ENCODE measurements at places on chromosomes 5 and 9.

GRCh38 chr5:172858511-172858989 lies 24.5 kb downstream of the ERGIC1 start:
- peak; percentile 95 for DNase-seq

GRCh38 chr9:100129772-100130171 lies 30.7 kb downstream of the INVS start:
- no peak for DNase-seq

DNA sequence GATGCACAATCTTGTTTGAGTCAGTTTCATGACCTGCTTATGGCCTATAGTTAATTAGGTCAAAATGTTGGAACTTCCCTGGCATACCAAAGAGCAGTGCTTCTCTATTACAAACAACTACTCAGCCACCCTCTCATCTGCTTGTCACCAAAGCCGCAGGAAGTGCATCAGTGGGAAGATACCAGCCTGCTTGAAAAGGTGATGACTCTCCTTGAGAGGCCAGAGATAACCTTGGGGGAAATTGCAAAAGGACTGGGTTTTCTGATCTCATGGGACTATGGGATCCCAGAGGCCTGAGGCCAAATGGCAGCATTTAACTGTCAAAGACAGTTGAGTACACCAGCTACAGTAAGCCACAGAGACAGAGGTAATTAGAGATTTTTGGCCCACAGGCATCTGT lies 69.9 kb downstream of the C9orf57 start:
- no peak for DNase-seq

DNA sequence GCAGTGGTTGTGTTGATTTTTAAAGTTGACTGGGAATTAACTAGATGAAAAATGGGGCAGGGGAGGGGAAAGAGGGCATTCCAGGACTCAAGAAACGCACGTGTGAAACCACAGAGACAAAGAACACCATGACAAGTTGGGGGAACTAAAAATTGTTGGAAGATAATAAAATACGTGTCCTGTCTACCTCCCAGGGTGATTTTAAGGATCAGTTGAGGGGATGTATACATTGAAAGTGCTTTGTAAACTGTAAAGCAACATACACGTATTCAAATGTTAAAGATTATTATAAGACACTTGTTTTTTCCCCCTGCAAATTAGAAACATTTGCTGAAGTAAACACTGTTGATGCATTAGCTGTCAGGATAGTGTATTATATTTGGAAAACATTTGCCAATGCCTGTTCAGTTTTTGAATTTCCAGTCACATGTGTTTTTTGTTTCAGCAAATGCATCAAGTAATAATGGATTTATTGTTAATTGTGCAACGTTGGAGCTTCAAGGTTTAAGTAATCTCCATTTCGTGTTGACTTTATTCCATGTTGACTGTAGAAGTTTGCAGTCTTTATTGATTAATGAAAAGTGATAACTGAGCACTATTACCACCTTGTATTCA lies 412.7 kb downstream of the ACTL7B start:
- no peak for DNase-seq

DNA sequence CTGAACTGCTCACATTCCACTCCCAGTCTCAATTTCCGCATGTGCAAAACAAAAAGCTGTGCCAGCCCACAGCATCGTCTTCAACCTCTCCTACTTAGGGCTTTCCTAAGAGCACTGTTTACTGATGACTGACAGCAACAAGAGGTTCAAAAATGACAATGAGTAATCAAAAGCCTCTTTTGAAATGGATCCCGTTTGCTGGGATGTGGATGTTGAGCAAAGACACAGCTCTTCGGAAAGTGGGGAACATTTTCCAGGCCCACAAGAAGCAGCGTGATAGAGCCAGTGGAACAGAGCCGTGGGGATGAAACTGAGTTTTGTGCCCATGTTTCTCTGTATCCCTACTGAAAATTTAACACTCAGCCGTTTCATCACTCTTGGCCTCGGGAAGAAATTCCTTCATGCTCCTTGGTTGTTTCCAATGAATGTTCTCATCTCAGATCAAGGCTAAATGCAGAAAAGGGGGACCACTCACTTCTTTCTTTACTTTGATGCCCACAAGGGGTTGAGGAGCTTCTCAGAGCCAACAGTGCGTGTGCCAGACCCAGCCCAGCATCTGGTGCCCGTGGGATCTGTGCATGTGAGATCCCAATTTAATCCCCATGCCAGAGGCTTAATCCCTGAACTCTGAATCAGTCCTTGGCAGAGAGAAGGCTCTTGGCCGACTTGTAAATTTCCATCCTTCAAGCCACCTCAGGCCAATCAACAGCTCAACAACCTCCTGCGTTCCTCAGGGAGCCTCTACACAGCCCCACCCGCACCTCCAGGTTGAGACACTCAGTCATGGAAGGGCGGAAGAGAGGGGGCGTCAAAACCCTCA lies 230.2 kb upstream of the DAPK1 start:
- DNase-seq: no peak

GRCh38 chr5:141095263-141095641 lies 837 bp downstream of the PCDHB2 start:
- no peak for DNase-seq

GRCh38 chr5:31707329-31707728 lies 68.4 kb downstream of the PDZD2 start:
- DNase-seq: no peak

DNA sequence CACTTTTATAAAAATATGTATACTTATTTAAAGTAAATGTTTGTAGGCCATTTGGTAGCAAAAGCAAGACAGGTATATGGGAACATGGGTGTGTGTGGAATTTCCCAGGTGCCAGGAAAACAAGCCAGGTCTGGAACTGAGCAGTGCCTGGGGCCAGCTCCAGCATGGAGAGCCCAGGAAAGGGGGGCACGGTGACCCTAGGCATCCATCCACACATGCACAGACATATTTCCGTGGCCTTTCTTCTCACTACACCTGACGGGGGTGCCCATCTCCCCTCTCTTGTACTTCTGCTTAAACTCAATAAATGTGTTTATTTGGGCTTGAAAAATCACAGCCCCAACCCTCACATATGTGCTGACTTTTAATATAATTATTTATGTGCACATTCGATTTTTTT lies 31.2 kb upstream of the CXCL14 start:
- DNase-seq: no peak

- no peak for DNase-seq
Measured at GRCh38 chr9:94301583-94301982, 26.9 kb downstream of the NUTM2F start.

GRCh38 chr5:153552886-153553285 lies 62.4 kb downstream of the GRIA1 start:
- DNase-seq: no peak

DNA sequence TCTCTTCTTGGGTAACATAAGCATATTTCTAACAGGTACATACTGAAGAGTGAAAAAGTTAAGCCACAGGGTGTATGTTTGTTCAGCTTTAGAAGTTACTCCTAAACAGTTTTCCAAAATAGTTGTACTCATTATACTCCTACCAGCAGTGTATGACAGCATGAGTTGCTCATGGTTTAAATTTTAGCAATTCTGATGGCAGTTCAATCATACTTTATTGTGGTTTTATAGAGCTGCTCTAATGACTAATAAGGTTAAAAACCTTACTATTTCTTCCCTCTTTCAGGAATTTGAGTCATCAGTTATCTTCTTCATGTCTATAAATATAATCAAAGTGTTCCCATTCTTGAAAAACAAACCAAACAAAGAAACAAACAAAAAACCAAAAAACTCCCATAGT lies 81.5 kb downstream of the CAAP1 start:
- DNase-seq: no peak

- DNase-seq: no peak
Measured at GRCh38 chr9:82882138-82882537, 180.8 kb downstream of the RASEF start.

GRCh38 chr9:76725011-76725546 lies 39.2 kb upstream of the PCA3 start:
- no peak for DNase-seq

DNA sequence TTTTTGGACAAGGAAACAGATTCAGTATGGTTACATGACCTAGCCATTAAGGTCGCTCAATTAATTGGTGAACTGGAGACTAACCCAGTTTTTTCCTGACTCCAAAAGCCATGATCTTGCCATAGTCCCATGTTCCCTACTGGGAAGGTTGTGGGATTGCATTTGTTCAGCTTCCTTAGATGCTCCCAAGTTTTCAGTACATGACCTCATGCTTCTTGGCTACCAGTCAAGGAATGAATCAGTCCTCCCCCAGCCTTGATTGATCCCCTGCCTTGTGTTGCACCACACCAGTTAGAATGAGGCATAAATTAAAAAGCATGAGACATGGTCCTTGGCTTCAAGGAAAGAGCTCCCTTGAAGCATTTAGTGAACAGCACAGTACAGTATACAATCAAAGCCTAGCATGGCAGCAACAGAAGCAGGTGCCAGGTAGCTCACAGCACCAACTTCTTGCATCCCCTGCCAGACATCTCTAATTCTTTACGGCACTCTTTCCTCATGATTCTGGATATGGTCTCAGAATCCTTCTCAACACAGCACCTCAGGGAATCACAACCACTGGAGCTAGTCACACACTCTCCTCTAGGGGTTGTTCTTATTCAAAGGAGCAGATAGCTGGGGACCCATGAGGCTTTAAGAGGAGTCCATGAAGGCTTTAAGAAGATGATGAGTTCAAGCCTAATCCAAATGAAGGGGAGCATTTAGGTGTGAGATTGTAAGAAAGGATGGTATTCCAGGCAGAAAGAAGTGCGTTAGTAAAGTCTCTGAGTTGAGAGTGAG lies 295.5 kb upstream of the CLINT1 start:
- no peak for DNase-seq

- DNase-seq: no peak
Measured at GRCh38 chr5:3625626-3626025, 30.0 kb downstream of the IRX1 start.

GRCh38 chr9:101028346-101029314 lies at the start of gene PLPPR1:
Gene PLPPR1 (plus strand): TSS chr9:101028727.
- DNase-seq: peak; percentile 70

- no peak for DNase-seq
Measured at GRCh38 chr9:38020151-38021076, 48.6 kb downstream of the SHB start.

- DNase-seq: no peak
Measured at GRCh38 chr9:35714123-35714522, 17.9 kb downstream of the TLN1 start.

DNA sequence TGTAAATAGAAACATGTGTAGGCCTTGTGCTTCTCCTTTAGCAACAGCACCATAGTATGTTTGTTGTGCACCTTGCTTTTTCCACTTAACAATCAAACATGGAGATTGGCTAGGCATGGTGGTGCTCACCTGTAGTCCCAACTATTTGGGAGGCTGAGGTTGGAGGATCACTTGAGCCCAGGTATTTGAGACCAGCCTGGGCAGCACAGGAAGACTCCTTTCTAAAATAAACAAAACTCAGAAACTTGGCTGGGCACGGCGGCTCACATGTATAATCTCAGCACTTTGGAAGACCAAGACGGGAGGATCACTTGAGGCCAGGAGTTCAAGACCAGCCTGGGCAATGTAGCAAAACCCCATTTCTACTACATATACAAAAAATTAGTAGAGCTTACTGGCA lies 948 bp upstream of the FAXDC2 start:
- no peak for DNase-seq

DNA sequence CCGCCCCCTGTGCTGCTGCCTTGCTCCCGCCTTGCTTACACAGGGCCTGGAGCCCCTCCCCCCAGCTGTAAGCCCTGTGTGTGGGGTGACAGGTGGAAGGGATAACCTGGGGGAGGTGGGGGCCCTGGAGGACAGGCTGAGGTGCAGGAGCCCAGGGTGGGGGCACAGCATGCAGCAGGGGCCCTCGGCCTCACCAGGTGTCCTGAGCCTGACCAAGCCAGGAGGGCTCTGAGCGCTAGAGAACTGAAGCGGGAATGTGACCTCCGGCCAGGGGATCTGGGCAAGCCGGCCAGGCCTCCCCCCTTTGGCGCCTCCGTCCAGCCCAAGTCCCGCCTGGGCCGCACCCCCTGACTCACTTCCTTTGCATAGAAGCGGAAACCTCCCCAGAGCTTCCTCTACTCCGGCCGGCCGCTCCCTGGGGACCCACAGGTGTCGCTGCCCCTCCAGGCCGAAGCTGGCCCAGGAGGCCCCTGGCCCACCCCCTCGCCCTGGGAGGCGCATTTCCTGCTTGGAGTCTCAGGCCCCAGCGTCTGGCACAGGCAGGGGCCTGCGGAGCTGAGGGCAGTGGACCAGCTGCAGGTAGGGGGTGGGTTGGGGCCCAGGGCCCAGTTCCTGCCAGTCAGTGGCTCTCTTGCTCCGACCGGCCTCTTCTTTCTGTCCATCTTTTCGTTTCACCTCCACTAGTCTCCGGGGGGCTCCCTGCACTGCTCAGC lies at the start of gene TOR4A:
TSS of gene TOR4A (plus strand) at position 398 of the 713 bp plus-strand sequence. CDS start 964 bp downstream, outside the sequence.
- peak; percentile 93 for DNase-seq

DNA sequence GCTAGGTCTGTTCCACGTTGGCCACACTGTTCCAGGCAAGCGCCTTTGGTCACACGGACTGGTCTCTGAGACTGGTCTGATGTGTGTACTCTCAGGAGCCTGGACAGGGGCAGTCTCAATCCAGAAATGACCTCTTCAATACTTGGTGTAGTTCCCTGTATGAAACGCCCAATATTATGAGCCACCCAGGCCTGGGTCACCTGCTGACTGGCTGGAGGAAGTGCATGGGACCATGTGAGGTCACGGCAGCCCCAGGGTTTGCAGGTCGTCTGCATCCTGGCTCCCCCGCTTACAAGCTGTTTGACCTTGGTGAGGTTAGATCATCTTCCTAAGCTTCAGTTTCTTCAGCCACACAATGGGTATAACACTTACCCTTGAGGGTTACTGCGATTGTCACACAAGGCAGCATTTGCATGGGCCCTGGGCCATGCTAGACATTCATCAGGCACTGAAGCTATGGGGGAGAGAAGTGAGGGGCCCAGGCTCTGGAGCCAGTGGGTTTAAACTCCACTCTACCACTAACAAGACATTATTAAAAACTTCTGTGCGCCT lies 5.2 kb upstream of the GRHPR start:
- DNase-seq: no peak

DNA sequence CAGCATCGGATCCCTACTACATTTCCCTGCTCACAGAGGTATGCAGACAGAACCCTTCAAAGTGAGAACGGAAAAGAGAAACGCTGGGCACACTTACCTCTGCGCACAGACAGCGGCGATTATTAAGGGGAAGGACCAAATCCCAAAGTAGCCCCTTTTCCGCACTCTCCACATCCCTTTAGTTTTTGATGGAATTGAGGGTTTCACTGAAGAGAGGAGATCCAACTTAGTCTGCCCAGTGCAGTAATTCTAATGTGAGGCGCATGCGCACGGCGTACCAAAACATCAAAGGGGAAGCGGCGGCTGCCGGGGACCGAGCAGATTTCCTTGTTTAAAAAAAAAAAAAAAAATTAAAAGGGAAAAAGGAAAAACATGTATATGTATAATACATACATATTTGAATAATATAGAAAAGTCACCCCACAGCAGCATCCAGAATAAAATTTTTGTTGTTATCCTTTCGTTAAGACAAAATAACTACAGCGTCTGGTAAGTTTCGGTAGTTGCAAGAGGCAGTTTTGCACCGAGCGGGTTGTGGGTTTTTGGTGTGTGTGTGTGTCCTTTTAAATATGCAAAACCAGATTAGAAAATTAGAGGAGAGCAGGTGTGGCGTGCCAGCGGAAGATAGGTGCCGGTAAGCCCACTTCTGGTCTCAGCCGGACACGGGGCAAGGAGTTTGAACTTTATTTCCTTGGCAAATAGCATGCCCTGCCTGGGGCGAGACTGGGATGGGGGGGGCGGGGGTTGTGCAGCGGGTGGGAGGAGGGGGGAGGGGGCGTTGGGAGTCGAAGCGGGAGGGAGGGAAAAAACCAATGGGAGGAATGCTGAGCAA lies at the start of gene GABRB2:
TSS of gene GABRB2 (minus strand) at position 256 of the 832 bp plus-strand sequence. CDS start at position 174, 82 bp downstream.
- DNase-seq: no peak

GRCh38 chr9:81526587-81526986 lies 162.8 kb downstream of the TLE1 start:
- no peak for DNase-seq

- no peak for DNase-seq
Measured at GRCh38 chr5:773517-774264, 10.8 kb downstream of the ZDHHC11B start.
